Activated T-helper 17 cell treated with anti-CD3 and anti-CD28 coated beads, Interleukin-2, amount 50 U/mL, for 72 hours (primary cell): ENCODE measurements at places on chromosomes 7 and 10. TPM values are rescaled to one million over a fixed set of nuclear protein-coding genes. Genes with fewer than 3 reads are reported as not detected.

TCAF2 gene
- total RNA-seq = 73.1 TPM

OR2A42 gene
- not detected for total RNA-seq

KLF14 gene
- not detected for total RNA-seq

AGMO gene
- not detected for total RNA-seq

BEND7 gene
- not detected for total RNA-seq

NPFFR1 gene
- total RNA-seq = not detected

BMI1 gene
- total RNA-seq = 61.4 TPM

CUX1 gene
- total RNA-seq = 12.0 TPM

BICC1 gene
- 0.28 TPM for total RNA-seq

CYP2C19 gene
- total RNA-seq = not detected

CLIP2 gene
- total RNA-seq = 0.93 TPM

MCM10 gene
- total RNA-seq = 36.4 TPM

ADAM8 gene
- 83.7 TPM for total RNA-seq

BHLHA15 gene
- total RNA-seq = not detected

DYDC2 gene
- not detected for total RNA-seq

TRIM73 gene
- total RNA-seq = 8.6 TPM

EBF3 gene
- not detected for total RNA-seq

SHTN1 gene
- total RNA-seq = 0.28 TPM

MSMB gene
- total RNA-seq = not detected

MEOX2 gene
- total RNA-seq = not detected

TEX47 gene
- total RNA-seq = not detected

CHN2 gene
- 0.85 TPM for total RNA-seq

GPR15LG gene
- not detected for total RNA-seq

AGBL3 gene
- 2.3 TPM for total RNA-seq

AP3M1 gene
- 32.5 TPM for total RNA-seq

STK31 gene
- total RNA-seq = 0.19 TPM

CYP3A5 gene
- 0.15 TPM for total RNA-seq

CFAP43 gene
- 0.16 TPM for total RNA-seq

FIS1 gene
- 82.6 TPM for total RNA-seq

LRRN3 gene
- total RNA-seq = 30.4 TPM

VIPR2 gene
- total RNA-seq = not detected

ZNF282 gene
- total RNA-seq = 103 TPM

RBP3 gene
- not detected for total RNA-seq

SDK1 gene
- total RNA-seq = 1.1 TPM

UBTD1 gene
- 2.1 TPM for total RNA-seq

VPS37D gene
- total RNA-seq = 0.15 TPM

TMEM184A gene
- not detected for total RNA-seq

ETV1 gene
- 1.4 TPM for total RNA-seq

UBN2 gene
- 16.2 TPM for total RNA-seq

MPP7 gene
- 2.9 TPM for total RNA-seq

VGF gene
- 0.13 TPM for total RNA-seq

RPEL1 gene
- not detected for total RNA-seq

TRIM50 gene
- total RNA-seq = not detected

SPDYE8 gene
- total RNA-seq = not detected

AIFM2 gene
- 14.3 TPM for total RNA-seq

FGL2 gene
- 0.16 TPM for total RNA-seq

OR2A1 gene
- 0.05 TPM for total RNA-seq

EVX1 gene
- not detected for total RNA-seq

TUBAL3 gene
- total RNA-seq = not detected

LRRC18 gene
- not detected for total RNA-seq

GALNT17 gene
- not detected for total RNA-seq

GIMAP4 gene
- total RNA-seq = 193 TPM
